Neural crest cell (in vitro differentiated cells): ENCODE measurements at places on chromosomes 4 and X. TPM values are rescaled to one million over a fixed set of nuclear protein-coding genes. Genes with fewer than 3 reads are reported as not detected.

- peak; percentile 3 for DNase-seq
Observed at GRCh38 chrX:135740681-135741149, 27.3 kb downstream of the CT45A1 start.

DNA sequence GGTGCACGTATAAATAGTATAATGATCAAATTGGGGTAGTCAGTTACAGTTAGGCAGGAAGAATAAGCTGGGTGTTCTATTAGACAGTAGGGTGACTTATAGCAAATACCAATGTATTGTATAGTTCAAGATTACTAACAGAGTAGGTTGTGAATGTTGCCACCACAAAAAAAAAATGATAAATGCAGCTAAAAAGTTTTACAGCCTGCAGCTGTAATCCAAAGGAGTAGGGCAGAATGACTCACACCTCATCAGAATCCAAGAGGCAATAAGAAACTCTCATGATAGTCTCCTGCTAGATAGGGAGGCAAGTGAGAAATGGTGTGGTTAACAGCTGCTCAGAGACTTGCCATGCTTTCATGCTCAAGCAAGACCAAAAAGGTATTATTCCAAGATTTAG lies 19.6 kb upstream of the TCEAL4 start:
- DNase-seq = no peak

DNA sequence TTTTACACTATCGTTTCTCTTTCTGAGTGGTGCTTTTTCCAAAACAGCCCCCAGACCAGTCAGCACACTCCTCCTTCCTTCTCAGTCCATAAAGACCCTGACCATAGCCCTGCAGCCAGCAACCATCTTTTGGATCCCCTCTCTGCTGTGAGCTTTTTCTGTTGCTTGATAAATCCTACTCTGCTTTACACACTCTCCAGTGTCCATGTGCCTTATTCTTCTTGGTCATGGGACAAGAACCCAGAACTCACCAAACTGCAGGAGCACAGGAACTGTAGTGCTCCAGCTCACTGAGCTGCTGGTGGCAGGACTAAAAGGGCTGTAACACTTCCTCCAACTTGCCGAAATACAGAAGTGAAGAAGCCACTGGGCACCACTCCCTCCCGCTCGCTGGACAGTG lies 32.5 kb downstream of the COX18 start:
- DNase-seq = no peak

MAGEC3 gene
- not detected in 2 replicates for total RNA-seq

DNA sequence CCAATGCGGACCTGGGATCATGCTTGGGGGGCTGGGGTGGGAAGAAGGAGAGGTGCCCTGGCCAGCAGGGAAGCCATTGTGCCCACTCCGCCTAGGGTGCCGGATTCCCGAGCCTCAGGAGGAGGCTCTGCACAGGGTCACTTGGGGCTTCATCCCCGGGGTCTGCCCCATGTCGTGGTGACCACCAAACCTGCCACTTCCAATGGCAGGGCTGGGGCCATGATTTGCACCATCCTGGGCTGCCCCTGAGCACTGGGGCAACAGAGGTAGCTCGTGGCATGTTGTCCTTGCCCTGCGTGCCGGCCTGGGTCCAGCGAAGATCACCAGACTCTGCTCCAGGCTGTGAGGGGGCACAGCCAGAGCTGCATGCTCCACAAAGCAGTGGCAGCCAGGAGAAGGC lies 71.4 kb upstream of the DCAF12L2 start:
- no peak for DNase-seq

GRCh38 chrX:154655786-154656185 lies 2.4 kb upstream of the CTAG2 start:
- DNase-seq = no peak
